ENCODE measurements at places on chromosomes 3 and 15.

DNA sequence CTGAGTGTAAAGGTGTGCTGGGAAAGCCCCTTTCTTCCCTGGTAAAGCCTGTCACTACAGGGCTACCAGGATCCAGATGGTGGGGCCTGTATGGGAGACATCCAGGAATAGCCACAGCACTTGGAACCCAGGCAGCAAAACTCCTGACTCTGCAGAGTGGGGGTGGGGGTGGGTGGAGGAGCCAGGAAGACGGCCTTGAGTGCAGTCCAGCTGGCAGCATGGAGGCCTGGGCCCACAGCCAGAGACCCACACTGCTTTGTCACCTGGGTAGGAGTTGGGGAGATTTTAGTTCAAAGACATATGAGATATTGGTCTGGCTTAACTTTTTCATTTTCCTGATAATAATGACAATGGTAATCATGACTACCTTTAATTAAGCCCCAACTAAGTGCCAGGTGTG, 116.7 kb upstream of the MRPS22 start:
- no peak for DNase-seq

- DNase-seq: no peak
These were observed 30.3 kb upstream of the CTNNB1 start for GRCh38 chr3:41169023-41169422.

DNA sequence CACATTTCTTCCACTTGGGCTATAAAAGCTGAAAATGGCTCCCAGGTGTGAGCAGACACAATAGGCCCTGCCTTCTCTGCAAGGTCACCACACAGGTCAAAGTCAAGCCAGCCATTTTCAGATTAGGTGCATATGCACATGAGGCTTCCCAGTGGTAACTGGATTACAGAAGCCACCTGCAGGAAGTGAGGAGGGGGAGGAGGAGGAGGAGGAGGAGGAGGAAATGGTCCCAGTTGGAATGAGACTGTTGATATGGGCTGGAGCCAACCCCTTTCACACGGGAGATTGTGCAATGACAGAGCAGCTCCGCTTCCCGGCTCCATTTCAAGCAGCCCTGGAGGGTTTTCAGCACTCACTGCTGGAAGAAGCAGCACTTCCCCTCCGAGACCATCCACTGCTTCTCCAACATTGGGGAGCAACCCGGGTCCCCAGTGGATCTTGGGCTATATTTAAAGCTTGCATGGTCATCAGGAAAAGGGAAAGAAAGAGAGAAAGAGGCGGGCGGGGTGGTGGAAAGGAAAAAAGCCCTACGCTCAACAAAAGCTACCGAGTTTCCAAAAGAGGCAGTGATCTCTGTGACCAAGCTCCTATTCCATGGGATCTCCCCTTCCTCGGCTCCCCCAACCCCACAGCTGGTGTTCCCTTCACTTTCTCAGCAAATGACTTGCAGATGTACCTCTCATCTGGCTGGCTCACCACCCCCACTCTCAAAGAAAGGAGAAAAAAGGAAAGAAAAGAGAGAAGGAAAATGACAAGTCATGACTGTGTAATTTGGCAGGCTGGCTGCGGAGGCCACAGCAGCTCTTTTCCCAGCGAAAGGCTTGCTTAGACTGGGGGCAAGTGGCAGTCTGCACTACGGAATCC, 58.3 kb downstream of the LRIG1 start:
- DNase-seq: no peak

DNA sequence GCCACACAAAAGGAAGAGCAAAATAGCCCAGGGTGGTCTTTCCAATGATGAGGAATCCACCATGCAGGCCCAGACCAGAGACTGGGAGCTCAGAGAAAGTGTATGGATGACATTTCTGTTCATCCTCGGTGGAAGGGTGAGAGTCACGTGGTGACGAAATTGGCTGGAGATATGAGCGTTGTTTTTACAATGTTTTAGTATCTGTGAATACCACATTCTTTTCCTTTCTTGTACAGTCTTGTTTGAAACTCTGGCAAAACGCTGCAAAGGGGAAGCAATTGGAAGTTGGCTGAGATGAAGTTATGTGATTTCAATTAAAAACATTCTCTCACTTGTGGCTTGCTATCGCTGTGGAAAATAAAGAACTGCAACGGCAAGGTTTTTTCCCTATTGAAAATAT, 137.5 kb downstream of the MAGI1 start:
- DNase-seq: no peak

DNA sequence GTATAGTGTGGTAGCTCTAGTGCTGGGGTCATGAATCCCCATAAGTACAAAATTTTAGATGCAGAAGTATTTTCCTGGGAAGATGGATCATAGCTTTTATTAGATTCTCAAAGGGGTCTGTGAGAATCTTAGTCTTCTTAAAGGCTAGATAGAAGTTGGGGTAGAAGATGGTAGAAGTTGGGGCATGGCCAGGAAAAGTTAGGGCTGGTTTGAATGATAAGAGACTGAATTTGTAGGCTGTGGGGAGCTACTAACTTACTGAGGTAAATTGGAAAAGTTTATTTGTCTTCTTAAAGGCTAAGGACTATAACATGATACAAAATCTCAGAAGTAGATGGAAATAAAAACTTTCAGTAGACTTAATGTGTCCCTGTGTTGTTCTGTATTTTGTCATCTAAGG, 1.6 kb upstream of the UBE2Q2 start:
- DNase-seq: no peak

DNA sequence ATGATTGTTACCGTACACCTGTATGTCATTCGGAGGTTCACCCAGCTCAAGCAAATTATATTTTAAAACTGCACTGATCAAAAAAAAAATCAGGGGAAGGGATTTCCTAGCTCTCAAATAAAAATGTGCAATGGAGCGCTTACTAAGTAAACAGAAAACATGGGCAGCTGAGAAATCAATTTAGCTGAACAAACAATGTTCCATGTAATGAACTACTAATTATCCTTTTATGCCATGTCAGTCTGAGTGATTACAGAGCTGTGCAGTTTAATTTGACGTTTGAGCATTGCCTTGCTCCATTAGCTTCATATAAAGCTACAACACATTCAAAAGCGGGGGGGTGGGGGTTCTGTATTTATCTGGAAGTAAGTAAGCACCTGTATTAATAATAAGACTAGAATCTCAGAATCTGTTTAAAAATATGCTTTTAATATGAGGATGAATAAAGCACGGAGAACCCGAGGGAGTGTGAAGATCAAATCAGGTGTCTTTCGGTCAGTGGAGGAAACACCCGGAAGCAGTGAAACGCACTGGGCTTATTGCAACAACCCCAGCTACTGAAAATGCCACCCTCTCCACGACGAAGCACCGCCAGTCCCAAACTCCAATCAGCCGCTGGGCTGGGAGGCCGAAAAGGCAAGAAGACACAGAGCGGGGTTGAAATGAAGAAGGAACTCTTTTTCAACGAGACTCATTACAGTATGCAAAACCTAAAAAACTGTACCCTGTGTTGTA, 196.5 kb upstream of the ATP11B start:
- no peak for DNase-seq

DNA sequence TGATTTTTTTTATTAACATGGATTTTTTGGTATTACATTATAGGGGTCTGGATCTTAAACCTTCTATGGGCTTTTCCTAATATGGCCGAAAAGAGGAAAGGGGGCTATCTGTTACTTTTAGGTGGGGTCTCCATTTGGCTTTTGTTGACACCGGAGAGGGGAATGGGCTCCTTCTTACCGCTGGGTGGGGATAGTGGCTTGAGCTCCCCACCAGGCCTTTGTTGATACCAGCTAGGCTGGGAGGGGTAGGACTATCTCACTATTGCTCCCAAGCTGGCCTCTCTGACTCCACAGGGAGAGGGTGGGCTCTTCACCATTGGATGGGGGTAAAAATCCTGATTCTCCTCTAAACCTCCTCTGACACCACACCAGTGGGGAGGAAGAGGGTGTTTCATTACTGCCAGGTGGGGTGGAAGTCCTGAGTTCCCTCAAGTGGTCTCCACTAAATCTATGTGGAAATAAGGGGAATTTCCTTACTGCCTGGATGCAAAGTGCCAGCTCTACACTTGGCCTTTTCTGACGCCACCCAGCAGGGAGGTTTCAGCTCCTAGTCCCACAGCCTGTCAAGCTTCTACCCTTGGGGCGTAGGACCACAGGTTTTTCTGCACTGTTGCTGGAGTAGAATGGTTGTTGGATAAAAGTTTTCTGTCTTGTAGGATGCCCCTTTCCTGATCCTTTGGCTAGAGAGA, 572.3 kb downstream of the MAGI1 start:
- DNase-seq: no peak

GRCh38 chr15:94631608-94632007, 400.2 kb downstream of the MCTP2 start:
- DNase-seq: no peak

DNA sequence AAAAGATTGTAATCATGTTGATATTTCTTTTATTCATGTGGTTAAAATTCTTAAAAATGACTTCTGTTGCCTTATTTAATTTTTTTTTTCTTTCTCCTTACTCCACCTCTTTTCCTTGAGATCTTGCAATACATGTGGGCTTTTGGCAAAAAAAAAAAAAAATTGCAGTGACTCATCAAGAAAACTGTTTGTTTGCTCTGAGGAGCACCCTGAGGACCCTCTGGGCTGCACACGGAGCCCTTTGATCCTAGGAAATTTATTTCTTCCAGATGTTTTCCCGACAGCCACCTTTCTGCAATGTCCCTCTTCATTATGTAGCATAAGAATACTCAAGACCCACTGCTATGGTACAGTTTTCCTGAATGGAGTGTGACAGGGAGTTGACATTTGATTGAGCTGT, 371.7 kb downstream of the ZBTB20 start:
- DNase-seq: no peak

GRCh38 chr3:134796281-134797056, 1.4 kb downstream of the EPHB1 start:
- no peak for DNase-seq

- no peak for DNase-seq
These were observed 36.6 kb upstream of the THSD4 start for GRCh38 chr15:71078506-71079207.

DNA sequence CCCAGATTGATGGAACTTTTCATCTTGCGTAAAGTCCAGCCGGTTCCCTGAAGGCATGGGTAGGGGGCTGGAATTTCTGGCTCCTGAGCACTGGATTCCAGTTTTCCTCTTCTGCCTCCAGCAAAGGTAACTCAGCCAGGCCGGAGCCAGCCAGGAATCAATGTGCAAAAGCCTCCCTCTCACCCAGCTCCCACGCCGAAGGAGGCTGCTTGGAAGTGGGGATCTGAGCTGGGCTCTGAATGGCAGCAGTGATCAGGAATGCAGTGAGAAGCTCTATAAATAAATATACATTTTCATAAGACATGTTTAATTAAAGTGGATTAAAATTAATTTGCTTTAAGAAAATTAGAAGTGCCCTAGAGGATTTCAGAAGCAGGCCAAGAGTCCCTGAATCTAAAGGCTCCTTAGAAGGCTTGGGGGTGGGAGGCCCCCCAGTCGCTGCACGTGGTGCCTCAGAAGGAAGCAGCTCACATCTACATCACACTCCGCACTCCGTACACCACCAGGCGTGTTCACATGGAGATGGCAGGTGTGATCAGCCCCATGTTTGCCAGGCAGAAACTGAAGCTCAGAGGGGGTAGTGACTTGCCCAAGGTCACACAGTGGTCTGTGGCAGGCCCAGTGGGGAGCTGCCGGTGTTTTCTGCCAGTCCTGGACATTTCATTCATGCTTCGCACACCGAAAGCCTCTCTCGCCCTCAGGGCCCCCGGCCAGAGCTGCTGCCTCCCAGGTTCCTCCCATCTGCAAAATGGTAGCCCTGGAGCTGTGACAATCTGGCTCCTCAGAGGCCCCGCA, 148.6 kb upstream of the LINGO1 start:
- DNase-seq: no peak

GRCh38 chr15:63490345-63491034, 13.9 kb upstream of the USP3 start:
- DNase-seq: no peak

All from stimulated activated CD4-positive, alpha-beta T cell treated with anti-CD3 and anti-CD28 coated beads, Interleukin-1b, Interleukin-23, amount 100 ng/mL, for 1 hour (primary cell).